ENCODE measurements at places on chromosomes 11 and 22.

GRCh38 chr11:120178561-120179056 is 32.2 kb upstream of the OAF start:
- DNase-seq: peak; percentile 67

- no peak for DNase-seq
Observed at GRCh38 chr11:117188620-117189081, 10.1 kb downstream of the SIDT2 start.

GRCh38 chr22:42881982-42882656 is 25.0 kb upstream of the ARFGAP3 start:
- DNase-seq: no peak

- peak; percentile 80 for DNase-seq
Observed at GRCh38 chr11:124961972-124962609, 8.1 kb downstream of the CCDC15 start.

GRCh38 chr11:17224727-17225126 is 16.9 kb upstream of the PIK3C2A start:
- no peak for DNase-seq

DNA sequence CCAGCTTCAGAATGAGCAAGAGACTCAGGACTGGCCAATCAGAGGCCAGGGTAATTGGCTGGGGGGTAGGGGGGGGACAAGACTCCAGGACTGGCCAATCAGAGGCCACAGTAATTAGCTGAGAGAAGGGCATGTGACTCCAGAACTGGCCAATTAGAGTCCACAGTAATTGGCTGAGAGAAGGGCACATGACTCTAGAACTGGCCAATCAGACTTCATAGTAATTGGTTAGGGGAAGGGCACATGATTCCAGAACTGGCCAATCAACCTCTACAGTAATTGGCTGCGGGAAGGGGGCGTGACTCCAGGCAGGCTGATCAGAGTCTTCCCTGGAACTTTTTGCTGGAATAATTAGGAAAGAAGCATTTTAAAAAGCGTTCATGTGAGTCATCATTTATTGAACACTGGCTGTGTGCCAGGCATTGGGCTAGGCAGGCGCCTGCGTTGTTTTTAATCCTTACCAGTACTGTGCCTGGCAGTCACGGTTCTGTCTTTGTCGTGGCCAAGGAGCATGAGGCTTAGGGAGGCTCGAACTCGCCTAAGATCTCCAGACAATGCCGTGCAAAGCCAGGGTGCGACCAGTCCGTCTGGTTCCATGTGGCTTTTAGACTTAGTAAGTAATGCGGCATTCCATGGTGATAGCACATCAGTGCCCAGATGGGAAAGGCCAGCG is 508.1 kb downstream of the TBC1D22A start:
- no peak for DNase-seq

DNA sequence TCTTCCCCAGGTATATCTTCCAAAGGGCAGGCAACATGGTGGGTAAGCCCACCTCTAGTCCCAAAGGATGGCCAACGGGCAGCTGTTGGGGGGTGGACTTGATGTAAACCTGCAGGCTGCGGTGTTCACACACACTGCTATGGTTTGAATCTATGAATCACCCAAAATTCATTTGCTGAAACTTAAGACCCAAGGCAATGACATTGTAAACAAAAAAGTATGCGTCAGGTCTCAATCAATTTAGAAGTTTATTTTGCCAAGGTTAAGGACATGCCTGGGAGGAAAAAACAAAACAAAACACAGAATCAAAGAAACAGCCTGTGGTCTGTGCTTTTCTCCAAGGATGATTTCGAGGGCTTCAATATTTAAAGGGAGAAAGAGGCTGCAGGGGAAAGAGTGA is 18.3 kb downstream of the RCN1 start:
- DNase-seq: peak; percentile 95

DNA sequence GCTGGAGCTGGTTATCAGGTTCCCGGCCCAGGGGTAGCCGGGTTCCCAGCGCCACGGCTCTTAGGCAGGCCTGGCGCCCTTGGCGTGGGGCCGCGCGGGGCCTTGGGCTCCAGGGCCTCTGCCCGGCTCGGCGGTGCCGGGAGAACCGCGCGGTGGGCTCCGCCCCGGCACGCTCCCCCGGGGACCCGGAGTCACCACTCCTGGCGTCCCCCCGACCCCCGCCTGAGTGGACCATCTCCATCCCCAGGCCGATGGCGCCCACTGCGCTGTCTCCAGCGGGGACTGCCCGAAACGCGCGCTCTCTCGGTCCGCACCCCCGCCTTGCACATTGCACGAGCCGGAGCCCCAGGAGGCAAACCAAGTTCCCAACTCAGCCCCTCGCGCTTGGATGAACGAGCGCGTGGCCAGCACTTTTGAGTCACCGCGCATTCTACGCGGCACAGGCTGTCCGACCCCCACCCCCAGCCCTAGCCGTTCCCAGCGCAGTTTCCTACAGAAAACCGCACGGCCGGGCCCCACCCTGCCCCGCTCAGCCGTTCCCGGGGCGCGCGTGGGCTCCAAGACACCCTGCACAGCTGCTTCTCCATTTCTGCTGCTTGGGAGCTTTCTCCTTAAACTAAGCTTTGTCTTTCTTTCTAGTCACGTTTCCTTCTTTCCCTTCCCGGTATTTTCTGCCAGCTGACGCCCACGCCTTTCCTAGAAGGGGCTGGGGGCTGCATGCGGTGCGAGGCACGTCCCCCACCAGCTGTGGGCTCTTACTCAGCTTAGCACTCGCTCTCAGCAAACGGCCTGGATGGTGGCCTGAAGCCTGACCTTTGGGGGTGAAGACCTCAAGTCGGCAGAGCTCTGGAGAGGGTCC is 650 bp upstream of the CHID1 start:
- peak; percentile 75 for DNase-seq

GRCh38 chr11:57325735-57326048 is 940 bp upstream of the TNKS1BP1 start:
- no peak for DNase-seq

DNA sequence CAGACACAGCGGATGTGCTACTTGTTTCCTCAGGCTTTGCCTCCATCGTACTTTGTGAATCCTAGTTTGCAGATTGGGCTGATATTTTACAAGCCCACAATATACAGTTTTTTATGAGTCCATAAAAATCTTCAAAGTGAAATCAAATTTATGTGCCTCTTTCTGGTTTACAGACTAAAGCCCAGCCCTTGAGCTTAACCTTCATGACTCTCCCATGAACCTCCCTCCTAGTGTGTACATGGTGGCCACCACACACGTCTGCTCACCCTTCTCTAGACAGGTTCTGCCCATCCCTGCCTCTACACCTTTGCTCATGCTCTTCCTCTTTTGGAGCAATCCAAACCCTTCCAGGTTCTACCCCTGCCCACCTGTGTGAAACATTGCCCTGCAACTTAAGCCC is 129.4 kb downstream of the TENM4 start:
- no peak for DNase-seq

GRCh38 chr22:30244066-30244465 is 2.5 kb downstream of the LIF start:
- DNase-seq: no peak

- no peak for DNase-seq
Observed at GRCh38 chr11:11989774-11990744, 18.4 kb downstream of the DKK3 start.

DNA sequence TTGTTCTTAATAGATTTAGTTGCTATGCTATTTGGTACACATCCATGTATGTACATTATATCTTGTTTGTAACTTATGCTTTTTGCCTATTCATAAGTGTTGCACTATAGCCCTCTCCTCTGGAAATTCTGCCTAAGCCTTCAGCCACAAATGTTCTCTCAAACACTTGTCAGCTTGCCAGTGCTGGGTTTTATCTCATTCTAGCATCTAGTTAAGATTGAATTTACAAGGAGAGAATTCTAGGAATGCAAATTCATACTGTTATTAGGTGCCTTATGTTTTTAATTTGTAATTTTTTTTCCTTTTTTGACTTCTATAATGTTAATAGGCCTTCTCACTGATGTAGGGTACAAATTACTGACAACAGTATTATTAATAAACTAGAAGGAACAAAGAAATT is 14.6 kb upstream of the CTSC start:
- DNase-seq: peak; percentile 78

DNA sequence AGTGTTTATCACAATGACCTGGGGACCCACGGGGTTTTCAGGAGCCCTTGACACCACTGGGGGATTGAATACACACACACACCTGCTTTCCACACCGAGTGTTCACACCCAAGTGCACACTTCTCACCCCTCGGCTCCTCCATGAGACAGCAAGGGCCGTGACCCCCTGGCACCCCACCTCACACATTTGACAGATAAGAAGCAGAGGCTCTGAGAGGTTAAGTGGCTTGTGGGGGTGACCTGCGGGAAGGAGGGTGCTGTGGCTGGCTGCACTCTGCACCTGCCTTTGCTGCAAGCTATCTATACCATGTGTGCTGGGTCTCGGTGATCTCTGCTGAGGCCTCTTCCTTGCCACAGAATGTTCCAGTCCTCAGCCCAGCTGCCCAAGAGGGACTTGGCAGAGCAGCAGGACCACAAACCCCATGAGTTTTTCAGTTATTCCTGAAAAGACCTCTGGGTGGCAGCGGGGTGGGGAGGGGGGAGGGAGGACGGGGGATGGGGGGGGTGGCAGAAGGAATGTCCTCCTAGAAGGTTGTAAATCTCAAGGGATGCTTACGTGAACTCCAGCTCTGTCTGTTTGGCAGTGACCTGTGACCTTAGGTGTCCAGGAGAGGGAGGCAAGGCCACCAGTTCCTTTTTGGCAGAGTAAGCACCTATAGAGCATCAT is 47.9 kb upstream of the RFPL3 start:
- no peak for DNase-seq

DNA sequence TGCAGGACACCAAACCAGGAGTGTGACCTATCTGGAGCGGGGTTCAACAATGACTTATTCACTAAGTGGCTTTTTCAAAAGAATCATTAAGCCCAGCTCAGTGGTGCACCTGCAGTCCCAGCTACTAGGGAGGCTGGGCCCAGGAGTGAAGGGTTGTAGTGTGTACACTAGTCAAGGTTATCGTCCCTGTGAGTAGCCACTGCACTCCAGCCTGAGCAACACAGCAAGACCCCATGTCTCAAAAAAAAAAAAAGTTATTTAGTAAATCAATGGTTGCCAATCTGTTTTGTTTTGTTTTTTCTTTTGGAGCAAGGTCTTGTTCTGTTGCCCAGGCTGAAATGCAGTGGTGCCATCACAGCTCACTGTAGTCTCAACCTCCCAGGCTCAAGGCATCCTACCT is 7.9 kb downstream of the RHOG start:
- no peak for DNase-seq

GRCh38 chr11:125618383-125618782 is 6.6 kb upstream of the CHEK1 start:
- no peak for DNase-seq

DNA sequence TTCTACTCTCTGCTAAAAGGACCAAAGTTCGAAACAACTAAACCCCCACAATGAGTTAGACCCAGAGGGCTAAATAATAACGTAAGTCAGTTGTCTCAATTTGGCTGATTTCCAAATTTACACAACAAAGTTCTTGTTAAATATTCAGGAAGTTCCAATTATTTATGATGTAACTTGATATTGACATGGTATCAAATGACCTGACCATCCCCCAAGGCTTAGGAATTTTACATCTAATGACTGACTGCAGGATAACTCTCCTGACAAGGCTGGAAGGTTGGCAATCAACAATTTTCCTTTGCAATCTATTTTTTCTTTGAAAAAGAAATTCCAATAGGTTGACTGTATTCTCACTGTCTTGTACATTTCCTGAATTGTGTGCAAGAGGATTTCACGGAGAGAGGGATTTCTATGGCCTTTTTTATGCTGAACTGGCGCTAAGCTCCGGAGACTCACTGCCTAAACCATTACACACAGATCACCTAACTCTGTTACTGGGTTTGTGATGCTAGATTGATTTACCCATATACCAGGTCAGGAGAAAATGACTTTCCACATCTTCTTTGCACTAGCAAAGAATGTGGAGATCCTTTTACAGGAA is 9.6 kb upstream of the CDON start:
- peak; percentile 53 for DNase-seq

GRCh38 chr11:43638717-43639116 is 41.8 kb upstream of the HSD17B12 start:
- DNase-seq: no peak

DNA sequence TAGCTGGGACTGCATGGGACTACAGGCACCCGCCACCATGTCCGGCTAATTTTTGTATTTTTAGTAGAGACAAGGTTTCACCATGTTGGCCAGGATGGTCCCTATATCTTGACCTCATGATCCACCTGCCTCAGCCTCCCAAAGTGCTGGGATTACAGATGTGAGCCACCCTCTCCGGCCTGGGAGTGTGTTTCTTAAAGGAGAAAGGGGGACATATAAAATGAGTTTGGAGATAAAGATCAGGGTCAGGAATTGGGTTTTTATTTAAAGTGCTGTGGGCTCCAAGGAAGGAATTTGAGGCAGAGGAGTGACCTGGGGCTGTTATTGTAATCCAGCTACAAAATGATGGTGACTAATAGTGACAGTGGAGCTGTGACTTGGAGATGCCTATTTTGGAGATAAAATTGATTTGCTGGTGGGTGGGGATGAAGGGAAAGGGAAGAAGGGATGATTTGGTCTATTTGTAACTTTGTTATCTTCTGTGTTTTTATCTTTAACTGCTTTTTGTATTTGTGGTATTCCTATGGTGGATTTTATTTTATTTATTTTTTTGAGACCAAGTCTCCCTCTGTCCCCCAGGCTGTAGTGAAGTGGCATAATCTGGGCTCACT is 5.0 kb downstream of the CRKL start:
- DNase-seq: peak; percentile 55

DNA sequence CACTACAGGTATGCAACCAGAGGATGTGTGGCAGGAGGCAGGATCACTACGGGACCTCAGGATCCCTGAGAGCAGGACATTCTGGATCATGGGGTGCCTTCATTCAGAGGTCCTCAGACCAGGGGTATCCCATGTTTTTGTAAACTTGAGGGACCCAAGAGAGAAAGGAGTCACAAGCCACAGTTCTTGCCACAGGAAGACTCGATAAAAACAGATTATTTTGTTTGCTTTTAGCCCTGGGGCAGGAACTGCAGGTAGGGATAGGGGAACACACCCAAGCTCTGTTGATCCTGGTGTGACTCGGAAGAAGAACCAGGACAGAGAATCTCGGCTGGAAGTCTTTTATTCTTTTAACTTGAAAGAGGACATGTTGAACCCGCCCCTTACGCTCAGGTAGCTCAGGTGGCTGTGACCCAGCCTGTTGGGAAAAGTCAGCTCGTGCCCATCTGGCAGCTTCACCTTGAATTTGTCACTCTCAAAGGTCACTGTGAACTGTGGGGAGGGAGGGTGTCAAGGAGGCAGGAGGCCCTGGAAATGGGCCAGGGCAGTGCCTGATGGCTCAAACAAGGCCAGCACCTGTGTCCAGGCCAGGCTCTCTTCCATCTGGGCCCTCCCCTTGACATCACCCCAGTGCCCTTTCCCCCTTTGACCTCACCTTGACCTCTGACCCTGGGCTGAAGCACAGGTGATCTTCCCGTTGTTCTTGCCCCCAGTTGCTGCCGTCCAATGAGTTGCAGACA is 9.8 kb downstream of the LGALS2 start:
- peak; percentile 24 for DNase-seq

- no peak for DNase-seq
Observed at GRCh38 chr22:41935015-41935351, 8.4 kb upstream of the TNFRSF13C start.
